ENCODE measurements at places on chromosomes 2 and 18.

DNA sequence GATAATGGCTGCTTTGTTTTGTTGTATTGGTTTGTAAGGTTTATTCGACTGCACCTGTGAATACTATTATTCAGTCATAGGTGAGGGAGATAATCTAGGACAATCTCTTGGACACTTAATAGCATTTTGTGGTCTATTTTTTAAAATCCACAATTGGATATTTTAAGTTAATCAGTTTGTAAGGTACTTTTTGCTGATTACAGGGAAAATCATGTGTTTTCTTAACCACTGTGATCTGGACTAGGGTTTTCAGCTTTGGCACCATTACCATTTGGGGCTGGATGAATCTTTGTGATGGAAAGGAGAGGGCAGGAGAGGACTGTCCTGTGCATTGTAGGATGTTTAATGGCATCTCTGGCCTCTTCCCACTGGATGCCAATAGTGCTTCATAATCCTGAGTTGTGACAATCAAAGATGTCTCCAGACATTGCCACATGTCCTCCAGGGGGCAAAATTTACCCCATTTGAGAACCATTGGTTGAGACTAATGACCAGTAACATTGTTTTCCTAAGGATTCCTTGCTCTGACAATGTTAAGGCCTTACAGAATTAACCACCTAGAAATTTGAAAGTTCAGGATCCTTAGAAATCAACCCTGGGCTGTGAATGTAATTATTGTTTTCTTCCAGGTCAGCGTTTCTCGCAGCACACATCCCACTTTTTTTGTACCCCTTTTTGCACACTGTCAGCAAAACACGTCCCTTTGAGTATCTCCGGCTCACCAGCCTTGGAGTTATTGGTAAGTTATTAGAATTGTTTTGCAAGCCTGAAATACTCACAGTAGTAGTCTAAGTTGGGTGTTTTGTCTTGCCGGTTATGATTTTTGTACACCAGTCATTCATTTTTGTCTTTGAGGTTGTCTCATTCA is 15.6 kb downstream of the CNOT9 start:
- DNase-seq: no peak

DNA sequence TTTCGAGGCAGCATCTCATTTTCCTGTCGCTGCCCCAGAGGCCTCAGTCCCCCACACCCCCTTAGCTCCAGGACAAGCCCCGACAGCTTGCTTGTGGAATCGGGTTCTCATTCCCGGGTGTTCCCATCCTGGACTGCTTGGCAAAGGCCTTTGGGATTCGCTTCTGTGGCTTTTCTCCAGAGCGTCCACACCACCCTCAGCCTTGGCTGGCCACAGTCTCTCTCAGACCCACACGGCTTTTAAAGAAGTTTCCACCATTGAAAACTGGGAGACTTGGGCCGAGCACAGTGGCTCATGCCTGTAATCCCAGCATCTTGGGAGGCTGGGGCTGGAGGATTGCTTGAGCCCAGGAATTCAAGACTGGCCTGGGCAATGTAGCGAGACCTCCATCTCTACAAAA is 2.7 kb downstream of the ESPNL start:
- no peak for DNase-seq

DNA sequence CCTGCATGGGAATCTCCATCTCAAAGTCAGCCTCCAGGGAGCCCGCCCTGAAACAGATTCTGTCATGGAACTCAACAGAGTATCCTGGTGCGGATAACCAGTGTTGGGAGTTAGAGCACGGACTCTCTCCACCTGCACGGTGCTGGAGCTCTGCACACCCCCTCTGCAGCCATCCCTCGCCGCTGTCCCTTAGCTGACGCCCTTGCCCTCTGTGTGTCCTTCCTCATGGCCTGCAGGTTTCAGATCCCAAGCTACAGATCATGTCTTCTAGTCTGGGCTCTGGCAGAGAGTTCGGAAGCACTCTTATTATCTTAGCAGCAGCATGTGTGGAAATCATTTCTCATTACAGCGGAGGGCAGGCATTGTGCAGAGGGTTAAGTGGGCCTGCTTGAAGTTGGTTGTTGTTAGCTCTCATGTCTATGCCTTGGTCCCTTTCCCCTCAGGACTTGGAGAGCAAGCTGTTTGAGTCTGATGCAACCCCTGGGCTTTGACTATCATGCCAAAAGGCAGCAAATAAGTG is 26.0 kb downstream of the TMEM127 start:
- DNase-seq: no peak

DNA sequence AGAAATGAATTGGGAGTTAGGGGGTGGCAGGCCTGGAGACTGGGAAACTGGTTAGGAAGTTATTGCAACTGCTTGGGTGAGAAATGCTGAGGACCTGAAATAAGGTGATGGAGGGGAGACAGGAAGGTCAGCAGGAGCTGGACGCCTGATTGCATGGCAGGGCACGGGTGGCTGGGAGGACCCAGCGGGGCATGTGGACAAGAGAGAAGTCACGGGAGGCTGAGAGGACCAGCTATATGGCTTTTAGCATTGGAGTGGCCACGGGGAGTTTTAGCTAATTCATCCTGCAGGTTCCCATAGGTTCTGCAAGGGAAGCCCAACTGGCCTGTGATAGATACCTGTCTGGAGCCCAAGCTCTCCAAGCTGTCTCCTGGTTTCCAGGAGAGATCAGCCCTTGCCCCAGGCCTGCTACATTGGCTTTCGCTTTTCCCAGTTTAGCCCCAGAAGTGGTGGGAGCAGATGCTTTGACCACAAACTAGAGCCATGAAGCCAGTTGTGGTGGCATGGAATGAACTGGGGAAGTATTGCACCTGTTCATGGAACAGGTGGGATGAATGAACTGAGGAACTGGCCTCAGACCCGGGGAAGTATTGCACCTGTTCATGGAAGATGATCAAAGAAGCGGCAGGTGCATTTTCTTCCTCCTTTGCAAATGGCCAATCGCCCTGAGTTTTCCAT is 93.6 kb upstream of the TAF1B start:
- no peak for DNase-seq
